Adrenal gland (tissue), 19 donors: ENCODE measurements at places on chromosomes 16 and 17. TPM values are rescaled to one million over a fixed set of nuclear protein-coding genes. Genes with fewer than 3 reads are reported as not detected.

Gene KRT33B
- not detected for total RNA-seq

Gene CDIP1
- total RNA-seq, result 48.4 TPM

Gene HOXB8
- total RNA-seq, result 0.72 TPM

Gene FBXO39
- total RNA-seq, result 0.35 TPM

Gene SLFN12
- 12.7 TPM for total RNA-seq

Gene ASGR2
- not detected for total RNA-seq

Gene CTRB1
- total RNA-seq, result 9.9 TPM

Gene SMIM5
- 0.55 TPM for total RNA-seq

Gene CARD14
- 2.6 TPM for total RNA-seq

Gene TVP23A
- total RNA-seq, result 0.17 TPM

Gene GGA2
- 128 TPM for total RNA-seq

Gene GCGR
- total RNA-seq, result not detected

Gene HGS
- 118 TPM for total RNA-seq

Gene KRT31
- not detected for total RNA-seq

Gene ANKFN1
- not detected for total RNA-seq

Gene TK1
- total RNA-seq, result 2.5 TPM

Gene GNG13
- not detected for total RNA-seq

Gene METRNL
- 20.5 TPM for total RNA-seq

Gene MGAT5B
- 0.78 TPM for total RNA-seq

Gene EPX
- total RNA-seq, result not detected

Gene ZNF750
- 0.07 TPM for total RNA-seq

Gene HMOX2
- total RNA-seq, result 67.3 TPM

Gene GPR139
- not detected for total RNA-seq

Gene EVPLL
- not detected for total RNA-seq

Gene IRX6
- total RNA-seq, result not detected

Gene TLCD3A
- 4.9 TPM for total RNA-seq

Gene DNAH9
- total RNA-seq, result 0.83 TPM

Gene MT4
- not detected for total RNA-seq

Gene C1QL1
- not detected for total RNA-seq

Gene CCL14
- total RNA-seq, result 44.9 TPM

Gene VAT1L
- total RNA-seq, result 103 TPM
